ENCODE measurements at places on chromosomes 16 and 17.

DNA sequence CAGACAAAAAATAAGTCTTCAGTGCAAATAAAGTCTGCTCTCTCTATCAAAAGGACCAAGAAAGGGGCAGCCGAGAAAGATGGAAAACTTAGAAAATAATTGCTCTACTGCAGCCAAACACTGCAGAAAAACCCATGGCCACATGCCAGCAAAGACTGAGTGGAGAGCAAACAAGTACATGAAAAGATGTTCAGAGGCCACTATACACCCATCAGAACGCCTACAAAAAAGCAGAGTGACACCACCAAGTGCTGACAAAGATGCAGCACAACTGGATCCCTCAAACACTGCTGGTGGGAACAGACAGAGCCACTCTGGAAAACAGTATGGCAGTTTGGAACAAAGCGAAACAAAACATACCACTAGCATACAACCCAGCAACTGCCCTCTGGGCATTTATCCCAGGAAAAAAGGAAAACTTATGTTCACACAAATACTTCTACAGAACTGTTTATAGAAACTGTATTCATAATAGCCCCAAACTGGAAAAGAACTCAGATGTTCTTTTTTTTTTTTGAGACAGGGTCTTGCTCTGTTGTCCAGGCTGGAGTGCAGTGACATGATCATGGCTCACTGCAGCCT lies 36.7 kb downstream of the KIAA0753 start:
- no peak for DNase-seq

DNA sequence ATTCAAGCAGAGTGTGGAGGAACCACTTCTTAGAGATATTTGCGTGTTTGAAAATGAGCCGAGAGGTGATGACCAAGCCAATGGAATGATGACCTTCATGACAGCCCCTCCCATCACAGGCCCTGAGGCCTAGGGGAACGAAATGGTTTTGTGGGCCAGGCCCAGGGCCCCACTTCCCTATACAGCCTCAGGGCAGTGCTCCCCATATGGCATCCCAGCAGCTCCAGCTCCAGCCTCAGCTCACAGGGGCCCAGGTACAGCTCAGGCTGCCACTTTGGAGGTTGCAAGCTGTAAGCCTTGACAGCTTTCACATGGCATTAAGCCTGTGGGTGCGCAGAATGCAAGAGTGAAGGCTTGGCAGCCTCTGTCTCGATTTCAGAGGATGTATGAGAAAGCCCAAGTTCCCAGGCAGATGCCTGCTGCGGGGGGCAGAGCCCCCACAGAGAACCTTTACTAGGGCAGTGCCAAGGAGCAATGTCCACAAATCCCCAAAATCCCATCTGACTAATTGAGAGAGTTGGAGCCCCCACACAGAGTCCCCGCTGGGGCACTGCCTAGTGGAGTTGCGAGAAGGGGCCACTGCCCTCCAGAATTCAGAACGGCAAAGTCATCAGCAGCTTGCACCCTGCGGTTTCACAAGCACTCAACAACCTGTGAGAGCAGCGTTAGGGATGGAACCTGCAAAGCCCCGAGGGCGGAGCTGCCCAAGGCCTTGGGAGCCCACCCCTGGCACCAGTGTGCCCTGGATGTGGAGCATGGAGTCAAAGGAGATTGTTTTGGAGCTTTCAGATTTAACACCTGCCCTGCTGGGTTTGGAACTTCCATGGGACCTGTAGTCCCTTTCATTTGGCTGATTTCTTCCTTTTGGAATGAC lies 21.2 kb downstream of the CHMP6 start:
- DNase-seq: no peak

DNA sequence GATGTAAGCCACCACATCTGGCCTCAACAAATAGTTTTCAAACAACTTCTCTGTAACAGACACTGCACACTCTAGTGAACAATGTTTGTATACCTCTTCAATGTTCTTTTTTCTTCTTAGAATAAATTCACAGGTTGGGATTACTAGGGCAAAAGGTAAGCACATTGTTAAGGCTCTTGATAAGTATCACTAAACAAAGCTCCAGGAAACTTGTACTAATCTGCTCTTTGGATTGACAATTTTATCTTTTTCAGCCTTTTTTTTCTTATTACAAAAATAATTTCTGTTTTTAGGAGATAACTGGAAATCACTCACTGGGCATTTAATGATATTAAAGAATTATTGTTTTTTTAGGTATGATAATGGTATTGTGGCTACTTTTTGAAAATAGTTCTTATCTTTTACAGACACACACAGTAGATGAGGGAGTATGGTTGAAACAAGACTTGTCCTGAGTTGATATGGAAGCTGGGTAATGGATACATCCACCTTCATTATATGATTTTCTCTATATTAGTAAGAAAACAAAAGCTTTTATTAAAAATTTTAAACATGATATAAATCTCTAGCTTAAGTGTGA lies 7.7 kb upstream of the MPRIP start:
- no peak for DNase-seq

DNA sequence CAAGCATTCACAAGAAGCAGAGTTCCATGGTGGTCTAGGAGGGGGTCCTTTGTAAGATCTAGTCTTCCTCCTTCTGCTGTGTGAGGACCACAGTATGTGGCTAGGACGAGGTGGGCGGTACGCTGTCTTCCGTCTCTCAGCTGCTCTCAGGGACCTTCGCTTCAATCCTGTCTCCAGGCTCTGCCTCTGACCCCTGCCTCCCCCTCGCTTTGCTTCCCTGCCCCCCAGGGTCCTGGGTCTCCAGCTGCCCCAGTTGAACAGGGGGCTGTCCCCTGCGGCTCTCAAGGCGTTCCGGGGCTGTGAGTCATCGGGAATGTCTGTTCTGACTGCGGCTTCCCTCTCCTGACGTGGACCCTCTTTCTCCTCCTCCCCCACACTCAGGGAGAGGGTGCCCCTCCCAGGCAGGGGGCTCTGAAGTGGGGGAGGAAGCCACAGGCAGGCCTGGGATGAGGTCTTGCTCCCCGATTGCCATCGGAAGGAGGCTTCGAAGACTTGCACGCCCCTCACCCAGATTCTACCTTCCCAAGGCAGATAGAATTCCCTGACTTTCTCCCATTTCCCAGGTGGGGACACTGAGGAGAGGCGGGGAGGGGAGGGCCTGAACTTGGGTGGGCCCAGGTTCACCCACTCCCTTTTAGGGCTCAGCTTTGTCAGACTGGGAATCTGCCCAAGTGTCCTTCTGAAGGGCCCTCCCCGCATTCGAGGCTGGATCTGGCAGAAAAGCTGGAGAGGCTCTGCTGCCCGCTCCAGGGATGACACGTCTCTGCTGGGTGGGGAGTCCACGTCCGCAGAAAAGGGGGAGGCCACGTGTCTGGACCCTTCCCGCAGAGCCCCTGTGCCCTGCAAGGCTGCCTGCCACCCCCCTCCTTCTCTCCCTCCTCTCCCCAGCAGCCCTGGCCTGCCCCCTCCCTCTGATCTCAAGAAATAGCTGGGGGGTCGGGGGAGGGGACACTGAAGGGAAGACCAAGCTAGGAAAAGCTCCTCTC lies 9.1 kb upstream of the COL1A1 start:
- no peak for DNase-seq

- no peak for DNase-seq
Observed at GRCh38 chr17:45296003-45296832, 20.6 kb downstream of the MAP3K14 start.

DNA sequence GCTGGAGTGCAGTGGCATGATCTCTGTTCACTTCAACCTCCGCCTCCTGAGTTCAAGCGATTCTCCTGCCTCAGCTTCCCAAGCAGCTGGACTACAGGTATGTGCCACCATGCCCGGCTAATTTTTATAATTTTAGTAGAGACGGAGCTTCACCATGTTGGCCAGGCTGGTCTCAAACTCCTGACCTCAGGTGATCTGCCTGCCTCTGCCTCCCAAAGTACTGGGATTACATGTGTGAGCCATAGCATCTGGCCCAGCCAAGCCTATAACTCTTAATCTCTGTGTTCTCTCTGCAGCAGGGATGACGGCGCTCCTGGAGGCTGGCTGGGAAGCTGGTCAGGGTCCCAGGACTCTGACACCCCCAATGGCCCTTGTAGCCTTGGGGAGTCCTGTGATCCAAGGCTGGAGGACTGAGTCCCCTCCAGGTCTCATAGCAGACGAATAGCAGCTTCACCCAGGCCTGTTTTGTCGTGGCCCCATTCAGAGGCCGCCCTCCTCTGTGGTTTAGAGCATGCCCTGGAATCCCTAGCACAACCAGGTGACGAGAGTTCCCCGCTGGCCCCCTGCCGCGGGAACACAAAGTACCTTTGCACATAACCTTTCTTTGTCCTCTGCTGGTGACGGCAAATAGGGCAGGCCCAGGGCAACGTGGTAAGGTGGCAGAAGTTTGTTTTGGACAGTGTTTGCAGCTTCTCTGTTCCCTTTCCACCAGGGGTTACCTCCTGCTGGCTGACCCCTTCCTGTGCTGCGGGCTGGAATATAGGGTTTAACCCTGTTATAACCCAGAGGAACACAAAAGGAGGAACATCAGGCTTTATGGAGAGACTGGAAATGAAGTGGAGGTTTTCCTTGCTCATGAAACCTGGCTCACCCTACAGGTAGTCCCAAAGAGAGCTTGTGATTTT lies 43.0 kb upstream of the TOB1 start:
- DNase-seq: no peak

DNA sequence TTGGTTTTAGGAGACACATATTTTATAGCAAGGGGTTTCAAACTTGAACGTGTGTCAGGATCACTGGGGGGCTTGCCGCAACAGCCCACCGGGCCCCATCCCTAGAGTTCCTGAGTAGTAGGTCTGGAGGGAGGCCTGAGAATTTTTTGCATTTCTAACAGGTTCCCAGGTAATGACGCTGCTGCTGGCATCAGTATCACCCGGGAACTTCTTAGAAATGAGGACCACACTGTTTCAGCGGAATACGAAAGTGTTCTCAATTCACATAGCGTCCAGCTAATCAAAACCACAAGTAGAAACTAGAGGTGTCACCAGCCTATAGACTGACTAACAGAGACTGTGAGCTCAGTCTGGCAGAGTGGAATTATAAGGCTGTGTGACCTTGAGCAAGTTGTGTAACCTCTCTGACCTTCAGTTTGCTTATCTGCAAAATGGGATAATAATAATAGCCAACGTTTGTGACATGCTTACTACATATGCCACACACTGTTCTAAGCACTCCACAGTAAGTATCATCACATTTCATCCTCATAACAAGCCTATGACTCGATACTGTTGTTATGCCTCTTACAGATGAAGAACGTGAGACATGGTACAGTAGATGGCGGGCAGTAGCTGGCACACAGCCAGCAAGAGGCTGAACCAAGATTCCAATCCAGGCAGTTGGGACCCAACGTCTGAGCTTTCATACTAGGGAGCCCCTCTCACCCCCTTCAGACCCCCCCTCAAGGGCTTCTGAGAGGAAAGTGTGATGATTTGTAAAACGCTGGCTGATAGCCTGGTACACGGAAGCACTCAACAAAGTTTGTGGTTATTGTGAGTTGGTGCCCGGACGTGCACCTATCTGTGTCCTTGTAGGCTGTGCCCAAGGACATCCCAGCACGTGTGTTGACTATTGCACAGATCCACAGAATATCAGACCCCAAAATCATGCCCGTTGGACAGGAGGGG lies 4.6 kb upstream of the ICAM2 start:
- no peak for DNase-seq

DNA sequence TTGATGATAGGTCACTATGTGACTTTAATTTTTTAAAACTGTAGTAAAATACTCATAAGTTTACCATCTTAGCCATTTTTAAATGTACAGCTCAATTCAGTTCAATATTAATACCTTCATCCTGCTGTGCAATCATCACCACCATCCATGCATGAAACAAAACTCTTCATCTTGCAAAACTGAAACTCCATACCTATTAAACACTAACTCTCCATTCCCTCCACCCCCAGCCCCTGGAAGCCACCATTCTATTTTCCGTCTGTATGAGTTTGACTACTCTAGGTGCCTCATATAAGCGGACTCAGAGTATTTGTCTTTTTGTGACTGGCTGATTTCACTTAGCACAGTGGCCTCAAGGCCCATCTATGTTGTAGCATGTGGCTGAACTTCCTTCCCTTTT lies 9.4 kb upstream of the CNEP1R1 start:
- no peak for DNase-seq

DNA sequence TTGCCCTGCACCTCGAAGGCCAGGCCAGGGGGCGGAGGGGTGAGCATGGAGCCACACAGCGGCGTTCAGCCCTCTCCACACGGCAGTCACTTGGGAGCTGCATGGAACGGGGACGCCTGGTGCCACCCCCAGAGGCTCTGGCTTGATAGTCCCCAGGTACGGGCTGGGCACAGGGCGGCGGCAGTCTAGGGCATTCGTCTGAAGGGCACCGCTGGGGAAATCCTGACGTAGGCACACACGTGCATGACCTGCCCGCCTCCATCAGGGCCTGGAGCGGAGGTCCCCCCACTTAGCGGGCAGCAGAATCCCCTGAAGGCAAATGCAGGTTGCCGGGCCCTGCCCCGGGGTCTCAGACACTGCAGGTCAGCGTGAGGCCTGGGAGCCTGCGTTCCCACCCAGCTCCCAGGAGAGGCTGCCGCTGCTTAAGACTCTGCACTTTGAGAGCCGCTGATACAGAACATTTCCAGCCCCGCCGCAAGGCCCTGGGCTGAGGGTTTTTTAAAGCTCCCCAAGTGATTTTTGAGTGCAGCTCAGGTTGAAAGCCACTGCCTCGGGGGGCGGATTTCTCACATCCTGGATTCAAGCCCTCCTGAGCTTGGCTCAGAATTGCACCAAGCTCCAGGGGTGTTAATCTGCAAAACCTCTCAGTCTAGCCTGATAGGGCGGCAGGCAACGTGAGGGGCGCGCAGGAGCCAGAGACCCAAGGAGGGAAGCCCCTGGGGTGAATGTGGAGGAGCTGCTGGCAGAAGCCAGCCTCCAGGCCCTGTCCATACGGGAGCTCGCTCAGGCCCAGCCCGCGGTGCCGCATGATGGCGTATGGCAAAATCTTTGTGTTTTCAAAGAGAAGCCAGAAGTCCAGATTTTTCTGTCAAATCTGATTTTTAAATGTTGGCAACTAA lies 182.3 kb upstream of the GSE1 start:
- DNase-seq: no peak

GRCh38 chr17:5561736-5562571 lies 22.4 kb downstream of the NLRP1 start:
- DNase-seq: no peak

- no peak for DNase-seq
Observed at GRCh38 chr17:44844390-44844830, 3.3 kb upstream of the HIGD1B start.

Data from hippocampal formation (tissue), 2 donors.